ENCODE measurements at places on chromosomes 7 and 10.

DNA sequence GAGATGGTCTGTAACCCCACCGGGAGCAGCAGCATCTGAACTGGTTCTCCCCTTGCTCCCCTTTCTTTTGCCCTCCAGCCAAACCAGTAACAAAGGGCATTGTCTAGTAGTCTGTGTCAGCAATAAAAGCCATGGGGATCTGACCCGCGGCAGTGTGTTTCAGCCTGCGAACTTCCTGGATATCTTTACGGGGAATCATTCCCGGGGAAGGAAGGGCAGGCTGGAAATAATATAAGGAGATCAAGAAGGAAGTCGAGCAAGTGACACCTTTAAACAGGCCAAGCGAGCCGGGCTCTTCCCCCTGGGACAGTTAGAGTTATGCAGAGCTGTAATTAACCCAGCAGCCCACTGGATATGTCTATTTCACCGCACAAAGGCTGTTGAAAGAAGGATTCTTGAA is 661.2 kb upstream of the GALNT17 start:
- peaks cover 3% of the 10 kb centered on the region for H3K4me1 ChIP-seq
- no peaks in the 10 kb centered on the region for H3K36me3 ChIP-seq
- no peak for DNase-seq
- peak overlapping the region; percentile 65 for H3K27ac ChIP-seq

- H3K36me3 ChIP-seq: no peaks in the 10 kb centered on the region
- DNase-seq: no peak
- no peaks in the 10 kb centered on the region for H3K4me1 ChIP-seq
- H3K4me3 ChIP-seq: no peak overlapping the region
- H3K27ac ChIP-seq: no peak overlapping the region
- H3K27me3 ChIP-seq: no peaks in the 10 kb centered on the region
These were observed 81.1 kb upstream of the TRIM24 start for GRCh38 chr7:138378741-138379559.

DNA sequence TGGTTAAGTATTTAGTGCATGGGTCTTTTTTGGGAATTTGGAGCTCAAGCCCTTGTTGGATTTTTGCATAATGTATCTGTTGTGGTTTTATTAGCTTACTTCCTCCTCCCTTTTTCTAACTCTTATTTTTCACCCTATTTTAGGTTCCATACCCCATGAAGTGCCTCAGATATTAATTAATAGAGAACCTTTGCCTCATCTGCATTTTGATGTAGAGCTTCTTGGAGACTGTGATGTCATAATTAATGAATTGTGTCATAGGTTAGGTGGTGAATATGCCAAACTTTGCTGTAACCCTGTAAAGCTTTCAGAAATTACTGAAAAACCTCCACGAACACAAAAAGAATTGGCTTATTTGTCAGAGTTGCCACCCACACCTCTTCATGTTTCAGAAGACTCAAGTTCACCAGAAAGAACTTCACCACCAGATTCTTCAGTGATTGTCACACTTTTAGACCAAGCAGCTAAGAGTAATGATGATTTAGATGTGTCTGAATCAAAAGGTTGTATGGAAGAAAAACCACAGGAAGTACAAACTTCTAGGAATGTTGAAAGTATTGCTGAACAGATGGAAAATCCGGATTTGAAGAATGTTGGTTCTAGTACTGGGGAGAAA is 28.0 kb downstream of the SIRT1 start:
- DNase-seq: no peak
- peaks cover 95% of the 10 kb centered on the region for H3K36me3 ChIP-seq
- no peak overlapping the region for H3K27ac ChIP-seq

DNA sequence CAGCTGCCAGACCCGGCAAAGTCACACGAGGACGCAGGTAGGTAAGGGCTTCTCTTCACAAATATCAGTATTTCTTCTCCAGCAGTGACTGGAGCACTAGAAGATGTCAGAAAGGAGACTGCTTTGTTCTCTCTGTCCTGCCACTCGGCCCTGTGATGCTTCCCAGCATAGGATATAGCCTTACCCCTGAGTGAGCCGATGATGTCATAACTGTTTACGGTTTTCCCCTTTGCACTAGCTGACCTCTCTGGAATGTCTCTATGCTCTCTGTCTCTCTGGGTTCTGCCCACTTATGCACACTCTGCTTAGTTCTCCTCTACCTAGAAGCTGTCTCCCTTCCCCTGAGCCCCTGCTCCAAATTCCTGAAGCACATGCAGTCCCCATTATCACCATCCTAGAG is 167.5 kb upstream of the PODXL start:
- H3K4me3 ChIP-seq: no peak overlapping the region
- H3K27ac ChIP-seq: no peak overlapping the region
- no peaks in the 10 kb centered on the region for H3K36me3 ChIP-seq
- DNase-seq: no peak
- H3K27me3 ChIP-seq: peaks cover 5% of the 10 kb centered on the region
- H3K4me1 ChIP-seq: no peaks in the 10 kb centered on the region

- DNase-seq: no peak
- no peak overlapping the region for H3K4me3 ChIP-seq
- H3K27ac ChIP-seq: no peak overlapping the region
These were observed 7.8 kb downstream of the CRHR2 start for GRCh38 chr7:30674420-30674819.

- no peaks in the 10 kb centered on the region for H3K27me3 ChIP-seq
- no peak overlapping the region for H3K4me3 ChIP-seq
- no peak for DNase-seq
- H3K4me1 ChIP-seq: no peaks in the 10 kb centered on the region
- no peaks in the 10 kb centered on the region for H3K36me3 ChIP-seq
These were observed 17.4 kb downstream of the CNNM2 start for GRCh38 chr10:102935505-102935904.

GRCh38 chr7:154928136-154929005 is 74.6 kb downstream of the PAXIP1 start:
- H3K4me3 ChIP-seq: no peak overlapping the region
- no peaks in the 10 kb centered on the region for H3K4me1 ChIP-seq
- no peaks in the 10 kb centered on the region for H3K36me3 ChIP-seq
- DNase-seq: peak; percentile 57
- H3K27ac ChIP-seq: no peak overlapping the region

- H3K27me3 ChIP-seq: no peaks in the 10 kb centered on the region
- H3K36me3 ChIP-seq: peaks cover 6% of the 10 kb centered on the region
- H3K4me3 ChIP-seq: peak overlapping the region; percentile 78
- peak; percentile 92 for DNase-seq
- H3K4me1 ChIP-seq: peaks cover 7% of the 10 kb centered on the region
- H3K27ac ChIP-seq: no peak overlapping the region
These were observed 612 bp downstream of the KCP start for GRCh38 chr7:128909625-128910568.

GRCh38 chr7:34211018-34211417 is 305.7 kb downstream of the BMPER start:
- no peak overlapping the region for H3K4me3 ChIP-seq
- H3K4me1 ChIP-seq: no peaks in the 10 kb centered on the region
- no peak for DNase-seq
- H3K36me3 ChIP-seq: no peaks in the 10 kb centered on the region

GRCh38 chr10:2921956-2922680 is 145.2 kb upstream of the PFKP start:
- peak; percentile 44 for DNase-seq
- no peaks in the 10 kb centered on the region for H3K36me3 ChIP-seq
- H3K4me1 ChIP-seq: no peaks in the 10 kb centered on the region
- H3K27ac ChIP-seq: no peak overlapping the region
- no peaks in the 10 kb centered on the region for H3K27me3 ChIP-seq

DNA sequence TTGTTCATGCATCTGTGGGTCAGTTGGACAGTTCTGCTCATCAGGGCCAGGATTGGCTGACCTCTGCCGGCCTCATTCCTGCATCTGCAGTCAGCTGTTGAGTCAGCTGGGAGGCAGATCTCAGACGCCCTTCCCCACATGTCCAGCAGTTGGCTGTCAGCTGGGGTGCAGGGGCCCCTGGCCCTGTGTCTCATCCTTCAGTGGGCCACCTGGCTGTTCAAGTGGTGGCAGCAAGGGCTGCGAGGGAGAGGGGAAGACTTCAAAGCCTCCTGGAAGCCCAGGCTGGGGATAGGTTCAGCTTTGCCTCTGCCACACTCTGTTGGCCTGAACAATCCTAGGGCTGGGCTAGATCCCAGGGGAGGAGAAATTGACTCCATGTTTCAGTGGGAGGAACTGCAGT is 33.2 kb downstream of the TACR2 start:
- H3K27ac ChIP-seq: no peak overlapping the region
- no peaks in the 10 kb centered on the region for H3K27me3 ChIP-seq
- peaks cover 28% of the 10 kb centered on the region for H3K36me3 ChIP-seq
- peak; percentile 46 for DNase-seq
- H3K4me1 ChIP-seq: no peaks in the 10 kb centered on the region
- H3K4me3 ChIP-seq: no peak overlapping the region
